ENCODE measurements at places on chromosomes 6 and 20. TPM values are rescaled to one million over a fixed set of nuclear protein-coding genes. Genes with fewer than 3 reads are reported as not detected.

DNA sequence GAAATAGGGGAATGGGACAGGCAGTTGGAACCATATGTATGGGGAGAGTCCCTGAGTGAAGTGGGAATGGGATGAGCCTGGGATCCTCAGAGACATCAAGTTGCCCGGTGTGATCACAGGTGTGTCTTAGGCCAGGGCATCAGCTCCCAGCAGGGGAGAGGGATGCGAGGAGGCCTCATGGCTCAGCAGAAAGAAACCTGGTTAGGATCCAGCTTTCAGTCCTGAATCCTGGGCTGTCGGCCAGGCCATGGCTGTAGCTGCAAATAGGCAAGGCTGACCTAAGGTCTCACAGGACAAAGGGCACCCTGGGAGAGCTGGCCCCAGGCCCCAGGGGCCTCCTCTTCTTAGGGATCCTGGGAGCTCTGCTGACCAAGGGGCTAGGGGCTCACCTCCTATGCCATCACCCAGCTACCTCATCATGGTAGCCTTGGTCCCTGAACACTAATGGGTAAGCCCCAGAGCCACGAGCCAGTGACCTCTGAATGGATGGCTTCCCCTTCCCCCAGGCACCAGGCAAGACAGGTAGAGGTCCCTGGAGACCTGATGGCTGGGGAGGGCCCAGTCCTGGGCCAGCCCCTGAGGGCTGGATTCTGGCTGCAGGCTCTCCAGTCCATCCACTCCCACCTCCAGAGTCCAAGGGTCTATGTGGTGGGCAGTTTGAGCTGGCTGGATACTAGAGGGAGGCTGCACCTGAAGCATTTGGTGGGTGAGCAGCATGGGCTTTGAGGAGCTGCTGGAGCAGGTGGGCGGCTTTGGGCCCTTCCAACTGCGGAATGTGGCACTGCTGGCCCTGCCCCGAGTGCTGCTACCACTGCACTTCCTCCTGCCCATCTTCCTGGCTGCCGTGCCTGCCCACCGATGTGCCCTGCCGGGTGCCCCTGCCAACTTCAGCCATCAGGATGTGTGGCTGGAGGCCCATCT is at the start of gene SLC22A7:
Gene SLC22A7, plus strand, starts transcription at position 617 of the 921 bp plus-strand sequence. Its CDS starts 99 bp downstream, at position 716.
- no peak within 1 kb of the TSS for H3K27ac ChIP-seq
- DNase-seq = no peak
- H3K36me3 ChIP-seq = no peaks in the 10 kb centered on the region

DNA sequence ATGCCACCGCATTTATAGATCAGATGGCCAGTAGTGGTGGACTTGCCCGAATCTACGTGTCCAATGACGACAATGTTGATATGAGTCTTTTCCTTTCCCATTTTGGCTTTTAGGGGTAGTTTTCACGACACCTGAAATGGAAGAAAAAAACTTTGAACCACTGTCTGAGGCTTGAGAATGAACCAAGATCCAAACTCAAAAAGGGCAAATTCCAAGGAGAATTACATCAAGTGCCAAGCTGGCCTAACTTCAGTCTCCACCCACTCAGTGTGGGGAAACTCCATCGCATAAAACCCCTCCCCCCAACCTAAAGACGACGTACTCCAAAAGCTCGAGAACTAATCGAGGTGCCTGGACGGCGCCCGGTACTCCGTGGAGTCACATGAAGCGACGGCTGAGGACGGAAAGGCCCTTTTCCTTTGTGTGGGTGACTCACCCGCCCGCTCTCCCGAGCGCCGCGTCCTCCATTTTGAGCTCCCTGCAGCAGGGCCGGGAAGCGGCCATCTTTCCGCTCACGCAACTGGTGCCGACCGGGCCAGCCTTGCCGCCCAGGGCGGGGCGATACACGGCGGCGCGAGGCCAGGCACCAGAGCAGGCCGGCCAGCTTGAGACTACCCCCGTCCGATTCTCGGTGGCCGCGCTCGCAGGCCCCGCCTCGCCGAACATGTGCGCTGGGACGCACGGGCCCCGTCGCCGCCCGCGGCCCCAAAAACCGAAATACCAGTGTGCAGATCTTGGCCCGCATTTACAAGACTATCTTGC is 725 bp downstream of the EEF1A1 start:
- H3K36me3 ChIP-seq = no peaks in the 10 kb centered on the region
- peak overlapping the region; percentile 100 for H3K27ac ChIP-seq
- peak overlapping the region; percentile 97 for H3K4me3 ChIP-seq
- peaks cover 6% of the 10 kb centered on the region for H3K4me1 ChIP-seq
- peak; percentile 47 for DNase-seq

GRCh38 chr6:150876598-150876997 is 11.1 kb downstream of the MTHFD1L start:
- H3K4me1 ChIP-seq = no peaks in the 10 kb centered on the region
- H3K36me3 ChIP-seq = no peaks in the 10 kb centered on the region
- DNase-seq = peak; percentile 88
- no peak overlapping the region for H3K27ac ChIP-seq
- no peak overlapping the region for H3K4me3 ChIP-seq

GRCh38 chr6:99402448-99402847 is 8.5 kb upstream of the COQ3 start:
- H3K27me3 ChIP-seq = no peaks in the 10 kb centered on the region
- no peaks in the 10 kb centered on the region for H3K4me1 ChIP-seq
- no peak overlapping the region for H3K4me3 ChIP-seq
- H3K27ac ChIP-seq = no peak overlapping the region

- H3K27ac ChIP-seq = no peak overlapping the region
- DNase-seq = no peak
- H3K4me3 ChIP-seq = no peak overlapping the region
- H3K36me3 ChIP-seq = no peaks in the 10 kb centered on the region
- H3K27me3 ChIP-seq = no peaks in the 10 kb centered on the region
Measured at GRCh38 chr6:26009817-26010216, 47.2 kb downstream of the TRIM38 start.

- no peak overlapping the region for H3K4me3 ChIP-seq
- H3K36me3 ChIP-seq = no peaks in the 10 kb centered on the region
- DNase-seq = no peak
- H3K4me1 ChIP-seq = no peaks in the 10 kb centered on the region
- H3K27me3 ChIP-seq = no peaks in the 10 kb centered on the region
Measured at GRCh38 chr6:128474481-128474880, 45.9 kb downstream of the PTPRK start.

- H3K27me3 ChIP-seq = no peaks in the 10 kb centered on the region
- no peaks in the 10 kb centered on the region for H3K4me1 ChIP-seq
- no peak overlapping the region for H3K27ac ChIP-seq
- H3K36me3 ChIP-seq = no peaks in the 10 kb centered on the region
- no peak for DNase-seq
- H3K4me3 ChIP-seq = no peak overlapping the region
Measured at GRCh38 chr6:84172080-84172479, 55.4 kb downstream of the CEP162 start.

GRCh38 chr6:102895683-102896082 is 1502.2 kb downstream of the GRIK2 start:
- DNase-seq = no peak
- no peak overlapping the region for H3K27ac ChIP-seq
- no peaks in the 10 kb centered on the region for H3K36me3 ChIP-seq
- H3K27me3 ChIP-seq = no peaks in the 10 kb centered on the region
- no peak overlapping the region for H3K4me3 ChIP-seq

DNA sequence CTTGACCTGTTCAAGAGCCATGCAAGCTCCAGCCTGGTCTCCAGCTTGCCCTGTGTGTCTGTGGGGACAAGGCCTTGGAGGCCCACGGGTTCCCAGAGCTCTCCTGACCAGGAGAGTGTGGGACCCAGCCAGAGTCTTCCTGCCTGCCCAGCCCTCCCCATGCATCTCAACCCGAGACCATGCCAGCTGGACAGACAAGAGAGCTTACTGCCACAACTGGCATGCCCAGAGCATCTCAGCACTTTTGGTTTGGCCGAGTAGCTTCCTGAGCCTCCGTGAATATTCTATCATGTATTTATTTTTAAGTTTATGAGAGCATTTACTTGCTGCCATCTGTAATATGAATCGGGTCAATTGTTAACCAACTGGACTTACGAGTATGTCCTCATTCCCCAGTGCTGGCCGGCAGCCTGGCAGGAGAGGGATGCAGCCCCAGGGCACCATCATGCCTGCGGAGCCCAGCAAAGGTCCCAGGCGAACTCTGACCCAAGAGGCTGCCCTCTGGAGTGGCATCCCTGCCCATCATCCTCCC is 14.9 kb downstream of the IP6K3 start:
- peak overlapping the region; percentile 95 for H3K27ac ChIP-seq
- H3K4me1 ChIP-seq = peaks cover 22% of the 10 kb centered on the region

GRCh38 chr6:114419175-114419574 is 76.4 kb upstream of the HS3ST5 start:
- H3K4me1 ChIP-seq = no peaks in the 10 kb centered on the region
- no peak overlapping the region for H3K4me3 ChIP-seq
- H3K27me3 ChIP-seq = no peaks in the 10 kb centered on the region
- H3K27ac ChIP-seq = no peak overlapping the region
- no peak for DNase-seq

DNA sequence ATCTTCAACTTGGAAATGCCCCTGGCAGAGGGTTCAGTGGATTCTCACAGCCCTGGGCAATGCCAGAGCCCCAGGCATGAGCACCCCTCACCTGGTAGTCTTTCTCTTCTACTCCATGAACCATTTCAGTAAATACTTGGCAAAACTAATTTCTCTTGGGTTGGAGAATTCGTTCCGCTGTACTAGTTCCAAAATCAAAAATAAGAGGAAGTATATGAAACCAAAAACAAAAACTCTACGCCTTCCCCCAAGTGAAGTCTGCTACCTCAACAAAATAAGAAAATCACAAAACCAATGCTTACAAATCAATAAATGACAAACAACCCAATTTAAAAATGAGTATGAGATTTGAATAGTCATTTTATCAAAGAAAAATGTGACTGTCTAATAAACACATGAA is 12.6 kb downstream of the GFOD1 start:
- H3K36me3 ChIP-seq = no peaks in the 10 kb centered on the region
- DNase-seq = no peak
- H3K4me3 ChIP-seq = no peak overlapping the region
- H3K27ac ChIP-seq = no peak overlapping the region
- no peaks in the 10 kb centered on the region for H3K27me3 ChIP-seq

KHDC1L gene
- total RNA-seq = 4.7 TPM

GATA5 gene
- 1.3 TPM for total RNA-seq

LST1 gene
- not detected for total RNA-seq

AVP gene
- total RNA-seq = 3.1 TPM
